ENCODE measurements at places on chromosomes 3 and 15.

- DNase-seq = no peak
These were observed 132.2 kb upstream of the TSC22D2 start for GRCh38 chr3:150275941-150276340.

GRCh38 chr3:18386274-18386890, 38.8 kb downstream of the SATB1 start:
- no peak for DNase-seq

GRCh38 chr3:43426388-43426787, 140.0 kb downstream of the SNRK start:
- DNase-seq = no peak

DNA sequence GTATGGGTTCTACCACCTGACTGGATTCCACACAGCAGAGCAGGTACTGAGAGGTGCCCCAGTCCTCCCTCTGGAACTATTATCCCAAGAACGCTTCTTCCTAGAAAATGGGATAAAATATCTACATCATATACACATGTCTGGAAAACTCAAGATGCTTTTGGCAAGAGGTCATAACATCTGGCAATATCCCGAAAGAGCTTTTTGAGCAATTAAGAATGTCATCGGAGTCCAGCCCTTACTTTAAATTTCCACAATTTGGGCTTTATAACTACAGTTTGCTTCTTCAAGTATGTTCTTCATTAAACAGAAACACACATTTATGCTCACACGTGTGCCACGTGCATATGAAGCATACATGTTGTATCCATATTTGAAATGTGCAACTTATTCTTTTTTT, 365.9 kb upstream of the THBS1 start:
- DNase-seq = peak; percentile 86

- no peak for DNase-seq
These were observed 32.5 kb downstream of the PHC3 start for GRCh38 chr3:170149016-170149415.

DNA sequence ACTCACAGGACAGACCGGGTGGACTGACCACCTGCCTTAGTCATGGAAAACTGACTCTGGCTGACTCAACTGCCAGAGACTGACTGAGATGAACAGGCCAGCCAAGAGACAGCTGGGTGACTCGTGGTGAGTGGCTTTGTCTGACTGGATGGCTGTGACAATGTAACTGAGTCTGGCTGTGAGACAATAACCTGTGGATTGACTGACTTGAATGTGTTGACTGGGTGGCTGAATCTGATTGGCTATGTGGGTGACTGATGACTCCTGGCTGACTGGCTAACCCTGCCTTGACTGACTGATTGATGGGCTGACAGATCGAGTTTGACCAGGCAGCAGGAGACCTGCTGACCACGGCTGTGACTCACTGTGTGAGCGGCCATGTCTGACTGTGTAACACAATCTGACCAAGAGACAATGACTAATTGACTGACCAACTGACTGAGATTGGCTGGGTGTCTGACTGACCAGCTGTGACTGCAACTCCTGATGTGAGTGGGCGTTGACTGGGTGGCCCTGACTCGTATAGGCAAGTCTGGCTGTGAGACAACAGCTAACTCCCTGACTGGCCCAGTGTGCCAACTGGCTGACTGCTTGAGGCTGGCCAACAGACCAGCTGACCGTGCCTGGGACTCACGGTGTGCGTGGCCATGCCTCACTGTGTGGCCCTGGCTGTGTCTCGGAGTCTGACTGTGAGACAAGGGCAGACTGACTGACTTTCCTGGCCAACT, 509.1 kb downstream of the SHQ1 start:
- DNase-seq = peak; percentile 32

DNA sequence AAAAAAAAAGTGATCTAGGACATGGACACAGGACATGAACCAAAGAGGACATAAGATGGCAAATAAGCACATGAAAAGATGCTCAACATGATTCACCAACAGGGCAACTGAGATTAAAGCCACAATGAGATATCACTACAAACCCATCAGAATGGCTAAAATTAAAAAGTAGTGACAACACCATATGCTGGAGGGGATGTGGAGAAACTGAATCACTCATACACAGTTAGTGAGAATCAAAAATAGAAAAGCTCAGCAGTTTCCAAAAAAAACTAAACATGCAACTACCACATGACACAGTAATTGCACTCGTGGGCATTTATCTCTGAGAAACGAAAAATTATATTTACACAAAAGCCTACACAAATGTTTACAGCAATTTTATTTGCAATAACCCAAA, 27.9 kb upstream of the ACKR4 start:
- no peak for DNase-seq

GRCh38 chr3:492586-493316, 296.2 kb downstream of the CHL1 start:
- DNase-seq = no peak

- DNase-seq = no peak
These were observed 16.2 kb downstream of the LCMT2 start for GRCh38 chr15:43314171-43314570.

DNA sequence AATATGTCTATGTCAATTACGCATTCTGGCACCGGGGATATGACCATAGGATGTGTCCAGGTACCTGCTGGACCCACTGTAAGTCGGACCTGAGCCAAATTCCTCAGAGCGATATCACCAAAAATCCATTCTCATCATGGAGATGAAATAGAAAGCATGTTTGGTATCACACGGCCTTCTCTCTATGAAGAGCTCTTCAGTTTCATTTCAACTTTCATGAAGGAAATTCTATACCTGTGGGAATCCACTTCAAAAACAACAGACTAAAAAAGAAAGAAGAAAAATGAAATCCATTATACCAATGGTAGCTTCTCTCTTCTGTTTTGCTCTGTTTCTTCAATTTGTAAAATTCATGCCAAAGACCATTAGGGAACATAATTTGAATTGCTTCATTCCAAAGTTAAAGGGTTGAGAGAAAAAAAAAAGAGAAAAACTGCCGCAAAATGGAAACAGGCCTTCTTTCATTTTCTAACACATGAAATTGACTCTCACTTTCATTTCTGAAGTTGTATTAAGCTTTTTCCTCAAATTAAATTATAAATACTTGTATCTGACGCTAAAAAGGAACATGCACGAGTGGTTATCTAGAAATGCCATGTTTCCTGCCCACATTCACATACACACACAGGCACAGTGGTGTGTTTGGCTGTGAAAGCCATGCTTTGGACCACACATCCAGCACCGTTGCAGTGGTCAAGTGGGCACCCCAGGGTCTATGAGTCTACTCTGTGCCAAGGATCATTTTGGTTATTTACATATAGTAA, 46.9 kb upstream of the DIPK2A start:
- DNase-seq = peak; percentile 2

DNA sequence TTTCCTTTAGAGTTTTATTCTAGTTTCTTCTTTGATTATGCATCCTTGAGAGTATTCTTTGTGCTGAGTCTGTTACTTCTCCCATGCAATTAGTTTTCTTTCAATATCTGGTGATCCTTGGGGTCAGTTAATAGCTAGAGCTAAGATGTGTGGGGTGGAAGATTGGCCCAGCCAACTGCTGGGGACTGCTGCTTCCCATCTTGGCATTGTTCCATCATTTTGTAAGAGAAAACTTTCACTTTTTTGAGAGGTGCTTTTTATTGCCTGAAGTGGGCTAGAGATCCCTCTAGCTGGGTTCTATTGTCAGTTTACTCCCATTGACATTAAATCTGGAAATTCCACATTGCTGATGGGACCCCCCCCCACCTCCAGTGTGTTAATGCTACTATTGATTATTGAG, 15.4 kb downstream of the BCL2L10 start:
- no peak for DNase-seq

DNA sequence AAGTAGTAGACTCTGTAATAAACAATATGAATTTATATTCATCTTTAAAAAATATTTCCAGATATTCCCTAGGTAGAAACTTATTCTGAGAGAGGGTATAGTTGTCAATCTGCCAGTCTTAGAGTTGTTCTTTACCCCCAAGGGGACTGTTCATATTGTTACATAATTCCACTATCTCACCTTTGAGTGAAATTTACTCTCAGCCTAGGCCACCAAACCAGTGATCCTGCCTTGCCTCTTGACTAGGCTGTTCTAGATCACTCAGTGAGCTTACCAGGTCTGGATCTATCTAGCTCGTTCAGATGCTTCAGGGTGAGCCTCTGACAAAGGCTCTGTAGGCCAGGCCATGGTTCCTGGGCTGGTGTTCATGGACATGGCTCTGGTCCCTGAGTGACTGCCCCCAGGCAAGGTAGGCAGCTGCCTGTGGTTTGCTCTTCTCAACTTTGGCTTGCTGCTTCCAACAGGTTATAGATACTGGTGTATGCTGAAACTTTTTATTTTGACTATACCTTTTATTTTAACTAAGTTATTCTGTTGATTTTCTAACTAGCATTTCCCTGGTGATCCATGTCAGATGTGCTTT, 27.6 kb downstream of the ZNF592 start:
- DNase-seq = no peak

- no peak for DNase-seq
These were observed 145.0 kb downstream of the MYLK start for GRCh38 chr3:123739106-123739505.

GRCh38 chr15:73573037-73573436, 60.2 kb downstream of the NPTN start:
- DNase-seq = no peak

GRCh38 chr15:70169147-70169546, 71.4 kb upstream of the TLE3 start:
- no peak for DNase-seq

- DNase-seq = no peak
These were observed 119.2 kb upstream of the ZBED2 start for GRCh38 chr3:111714305-111714704.

GRCh38 chr3:44478055-44478468, 592 bp upstream of the ZNF445 start:
- no peak for DNase-seq

DNA sequence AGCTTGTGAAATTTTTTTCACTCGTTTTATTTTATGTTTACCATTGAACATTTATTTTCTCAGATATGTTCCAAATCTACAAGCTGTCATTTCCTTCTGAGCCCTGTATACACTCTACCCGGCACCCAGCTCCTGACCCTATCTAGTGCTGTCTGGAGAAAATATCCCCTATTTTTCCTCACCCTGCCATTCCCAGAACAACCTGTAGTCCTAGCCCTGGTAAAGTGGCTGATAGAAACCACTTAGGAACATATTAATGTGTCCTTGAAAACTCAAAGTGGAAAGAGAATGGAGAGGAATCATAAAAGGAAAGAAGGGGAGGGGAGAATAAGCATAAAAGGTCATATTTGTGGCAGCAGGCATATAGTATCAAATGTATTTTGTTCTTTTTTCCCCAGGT, 8.2 kb upstream of the TIMMDC1 start:
- DNase-seq = no peak

- DNase-seq = no peak
These were observed 360.6 kb upstream of the ATP10A start for GRCh38 chr15:26223720-26224119.

GRCh38 chr3:109098079-109098644, 19.8 kb downstream of the MORC1 start:
- no peak for DNase-seq

DNA sequence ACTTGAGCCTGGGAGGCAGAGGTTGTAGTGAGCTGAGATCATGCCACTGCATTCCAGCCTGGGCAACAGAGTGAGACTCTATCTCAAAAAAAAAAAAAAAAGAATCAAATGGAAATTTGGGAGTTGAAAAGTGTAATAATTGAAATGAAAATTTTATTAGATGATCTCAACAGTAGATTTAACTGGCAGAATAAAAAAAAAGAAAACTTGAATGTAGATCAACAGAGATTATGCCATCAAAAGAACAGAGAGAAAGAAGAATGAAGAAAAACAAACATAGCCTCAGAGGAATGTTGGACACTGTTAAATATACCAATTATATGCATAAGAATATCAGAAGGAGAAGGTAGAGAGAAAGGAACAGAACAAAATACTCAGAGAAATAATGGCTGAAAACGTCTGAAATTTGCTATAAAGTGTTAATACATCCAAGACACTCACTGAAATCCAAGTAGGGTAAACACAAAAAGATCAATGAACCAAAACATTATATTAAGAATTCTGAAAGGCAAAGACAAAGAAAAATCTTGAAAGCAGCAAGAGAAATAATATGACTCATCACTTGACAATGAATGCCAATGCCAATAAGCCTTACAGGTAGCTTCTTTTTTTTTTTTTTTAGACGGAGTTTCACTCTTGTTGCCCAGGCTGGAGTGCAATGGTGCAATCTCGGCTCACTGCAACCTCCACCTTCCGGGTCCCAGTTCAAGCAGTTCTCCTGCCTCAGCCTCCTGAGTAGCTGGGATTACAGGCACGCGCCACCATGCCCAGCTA, 14.6 kb upstream of the ELP6 start:
- DNase-seq = no peak

DNA sequence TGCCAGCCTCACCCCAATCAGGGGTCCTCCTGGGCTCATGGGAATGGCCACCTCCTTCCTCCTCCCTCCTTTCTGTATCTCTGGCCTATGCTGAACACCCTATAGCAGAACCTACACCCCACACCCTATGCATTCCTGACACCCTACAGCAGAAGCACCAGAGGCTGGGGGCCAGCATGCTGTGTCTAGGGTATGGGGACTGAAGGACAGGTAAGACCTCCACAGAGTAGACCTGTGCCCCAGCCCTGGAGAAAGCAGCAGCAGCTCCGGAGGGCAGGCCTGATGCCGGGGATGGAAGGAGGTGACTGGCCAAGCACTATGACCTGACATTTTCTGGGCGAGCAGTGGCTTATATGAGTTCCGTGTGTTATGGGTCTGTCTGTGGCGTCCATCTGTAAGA, 66.9 kb downstream of the TLE3 start:
- DNase-seq = no peak

DNA sequence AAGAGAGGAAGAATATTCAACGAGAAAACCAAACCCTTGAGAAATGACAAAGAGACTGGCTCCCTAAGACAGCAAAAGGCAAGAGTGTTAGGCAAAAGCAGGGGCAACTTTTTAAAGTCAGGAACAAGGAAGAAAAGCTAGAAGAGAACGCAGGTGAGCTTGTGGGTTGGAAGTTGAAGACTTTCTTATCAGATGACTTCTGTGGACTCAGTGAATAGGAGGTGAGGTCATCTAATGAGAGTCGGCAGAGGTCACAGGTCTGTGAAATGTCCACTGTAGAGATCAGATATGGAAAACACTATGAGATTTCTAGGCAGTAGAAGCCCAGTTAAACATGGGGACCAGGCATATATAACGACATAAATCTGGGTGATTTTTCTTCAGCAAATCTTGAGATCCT, 27.2 kb upstream of the TNIK start:
- DNase-seq = no peak

DNA sequence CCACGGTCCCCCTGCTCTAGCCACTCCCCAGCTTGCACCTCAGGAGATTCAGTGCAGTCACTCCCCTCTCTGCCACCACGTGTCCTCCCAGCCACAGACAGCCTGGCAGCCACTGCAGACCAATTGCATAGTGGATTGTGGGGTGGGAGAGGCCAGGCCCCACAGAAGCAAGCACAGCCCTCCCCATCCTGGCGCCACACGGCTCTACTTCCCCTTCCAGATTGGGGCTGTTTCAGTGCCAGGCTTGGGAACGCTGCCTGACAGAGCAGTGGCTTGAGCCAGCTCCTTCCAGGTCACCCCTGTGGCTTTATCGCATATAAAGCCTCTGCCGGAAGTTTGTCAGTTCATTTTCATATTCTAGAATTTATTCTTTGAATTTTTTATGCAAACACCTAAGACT, 90.7 kb downstream of the TMEM266 start:
- no peak for DNase-seq
